ENCODE measurements at places on chromosomes 2 and 18. TPM values are rescaled to one million over a fixed set of nuclear protein-coding genes. Genes with fewer than 3 reads are reported as not detected.

Gene LYG2
- not detected for total RNA-seq

Gene DNAJC10
- total RNA-seq = 27.4 TPM

Gene VWC2L
- 0.87 TPM for total RNA-seq

Gene IL1RL1
- total RNA-seq = 0.43 TPM

- no peak for DNase-seq
These were observed 6.1 kb downstream of the ERFE start for GRCh38 chr2:238164906-238165287.

DNA sequence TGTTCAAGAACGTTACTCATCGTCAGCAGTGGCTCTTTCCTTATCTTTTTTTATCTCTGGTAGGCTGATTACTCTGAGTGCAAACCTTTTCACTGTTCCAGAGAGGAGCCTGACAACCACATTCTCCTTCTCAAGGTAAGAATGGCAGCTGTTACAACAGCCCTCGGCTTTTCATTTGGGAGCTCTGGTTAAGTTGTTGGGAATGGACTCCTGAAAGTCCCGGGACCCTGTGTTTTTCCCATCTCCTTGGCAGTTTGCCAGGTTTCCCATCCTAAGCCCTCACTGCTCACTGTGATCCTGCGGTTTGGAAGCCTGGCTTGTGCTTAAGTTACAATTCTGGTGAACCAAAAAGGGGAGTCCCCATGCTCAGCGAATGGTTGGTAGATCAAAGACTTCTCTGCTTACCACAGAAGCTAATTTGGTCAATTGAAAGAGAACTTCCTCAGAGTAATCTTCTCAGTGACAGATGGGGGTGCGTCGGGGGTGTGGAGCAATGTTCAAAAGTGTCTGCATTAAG is 122.3 kb downstream of the LYPD6B start:
- DNase-seq = no peak

DNA sequence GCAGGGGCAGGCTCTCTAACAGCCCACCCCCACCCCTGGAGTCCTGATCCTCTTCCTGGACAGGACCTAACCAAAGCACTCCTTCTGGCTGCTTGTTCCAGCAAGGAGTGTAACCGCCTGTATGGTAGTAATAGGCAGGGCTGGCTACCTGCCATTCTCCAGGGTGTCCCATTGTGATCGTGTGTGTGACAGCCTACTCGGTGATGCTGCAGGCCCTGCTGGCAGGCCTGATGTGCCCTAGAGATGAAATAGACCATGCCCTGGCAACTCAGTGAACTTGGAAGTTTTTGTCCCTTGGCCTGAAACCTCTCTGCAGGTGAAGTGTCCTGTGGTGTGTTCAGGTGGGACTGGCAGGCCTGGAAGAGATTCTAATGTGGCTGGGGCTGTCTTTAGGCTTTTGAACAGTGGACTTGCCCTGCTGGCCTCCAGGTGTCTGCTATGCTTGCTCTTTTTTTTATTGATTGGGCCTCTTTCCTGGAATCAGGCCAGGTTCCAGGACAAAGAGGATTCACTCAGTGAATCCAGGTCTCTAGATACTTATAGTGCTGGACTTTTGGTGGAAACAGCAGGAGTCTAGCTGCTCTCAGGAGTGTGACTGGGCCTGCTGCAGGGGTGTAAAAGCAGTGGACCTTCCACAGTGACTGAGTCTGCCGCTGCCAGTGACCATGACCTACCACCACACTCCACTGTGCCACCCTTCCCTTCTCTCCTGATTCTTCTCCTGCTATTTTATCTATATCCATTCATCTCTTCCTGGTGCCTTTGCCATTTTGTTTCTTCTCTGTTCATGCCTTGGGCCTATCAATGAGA is 132.1 kb downstream of the CTIF start:
- DNase-seq = no peak

GRCh38 chr2:64551851-64552250 is 27.7 kb downstream of the AFTPH start:
- no peak for DNase-seq

DNA sequence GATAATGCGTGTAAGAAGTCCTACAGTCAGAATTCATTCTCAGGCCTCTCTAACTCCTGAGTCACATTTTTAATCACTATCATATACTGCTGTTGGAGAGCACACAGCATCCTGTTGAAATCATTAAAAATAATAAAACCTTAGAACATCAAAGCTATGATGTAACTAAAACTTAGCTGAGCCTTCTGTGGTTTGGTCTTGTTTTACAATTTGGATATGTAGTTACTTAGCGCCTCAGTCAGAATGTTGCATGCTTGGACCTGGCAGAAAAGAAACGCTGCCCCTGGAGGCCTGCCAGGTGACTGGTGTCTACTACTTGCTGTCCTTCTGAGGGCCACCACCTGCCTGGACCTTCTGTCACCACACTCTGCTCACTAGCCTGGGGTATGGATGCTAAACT is 261.1 kb upstream of the RASGRP3 start:
- peak; percentile 78 for DNase-seq

DNA sequence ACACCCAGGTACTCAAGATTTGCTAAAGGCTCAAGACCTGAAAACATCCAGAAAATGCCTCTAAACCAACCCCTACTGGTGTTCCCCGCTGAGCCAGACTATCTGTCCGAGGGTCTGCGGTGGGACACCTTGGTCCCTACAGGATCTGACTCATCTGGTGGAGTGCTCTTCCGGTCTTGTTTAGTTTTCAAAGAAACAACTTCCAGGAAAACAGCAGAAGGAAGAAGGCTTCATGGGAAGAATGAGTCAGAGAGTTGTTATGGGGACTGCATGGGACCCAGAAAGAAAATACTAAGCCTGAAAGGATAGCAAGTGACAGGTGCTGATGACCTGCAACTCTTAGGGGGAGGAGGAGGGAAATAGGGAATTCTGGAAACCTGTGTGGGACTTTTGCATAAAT is 41.3 kb downstream of the ZFP36L2 start:
- no peak for DNase-seq

DNA sequence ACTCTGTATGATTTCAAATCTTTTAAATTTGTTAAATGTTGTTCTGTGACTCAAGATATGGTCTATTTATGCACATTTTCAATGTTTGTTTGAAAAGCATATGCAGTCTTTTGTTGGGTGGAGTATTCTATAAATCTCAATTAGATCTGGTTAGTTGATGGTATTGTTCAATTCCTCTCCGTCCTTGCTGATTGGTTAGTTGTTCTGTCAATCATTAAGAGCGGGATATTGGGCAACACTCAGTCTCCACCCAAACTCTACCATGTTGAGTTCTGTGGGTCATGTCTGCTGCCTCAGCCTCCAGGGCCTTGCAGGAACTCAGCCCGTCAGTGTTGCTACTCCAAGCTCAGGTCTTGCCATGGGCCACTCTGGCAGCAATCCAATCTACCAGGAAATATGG is 118.9 kb downstream of the VWA3B start:
- DNase-seq = no peak

GRCh38 chr2:241135737-241136136 is 13.5 kb downstream of the PASK start:
- DNase-seq = no peak

- DNase-seq = no peak
These were observed 13.2 kb downstream of the SERPINE2 start for GRCh38 chr2:224025874-224026273.

- DNase-seq = no peak
These were observed 5.1 kb downstream of the SULT1C3 start for GRCh38 chr2:108244667-108245414.

DNA sequence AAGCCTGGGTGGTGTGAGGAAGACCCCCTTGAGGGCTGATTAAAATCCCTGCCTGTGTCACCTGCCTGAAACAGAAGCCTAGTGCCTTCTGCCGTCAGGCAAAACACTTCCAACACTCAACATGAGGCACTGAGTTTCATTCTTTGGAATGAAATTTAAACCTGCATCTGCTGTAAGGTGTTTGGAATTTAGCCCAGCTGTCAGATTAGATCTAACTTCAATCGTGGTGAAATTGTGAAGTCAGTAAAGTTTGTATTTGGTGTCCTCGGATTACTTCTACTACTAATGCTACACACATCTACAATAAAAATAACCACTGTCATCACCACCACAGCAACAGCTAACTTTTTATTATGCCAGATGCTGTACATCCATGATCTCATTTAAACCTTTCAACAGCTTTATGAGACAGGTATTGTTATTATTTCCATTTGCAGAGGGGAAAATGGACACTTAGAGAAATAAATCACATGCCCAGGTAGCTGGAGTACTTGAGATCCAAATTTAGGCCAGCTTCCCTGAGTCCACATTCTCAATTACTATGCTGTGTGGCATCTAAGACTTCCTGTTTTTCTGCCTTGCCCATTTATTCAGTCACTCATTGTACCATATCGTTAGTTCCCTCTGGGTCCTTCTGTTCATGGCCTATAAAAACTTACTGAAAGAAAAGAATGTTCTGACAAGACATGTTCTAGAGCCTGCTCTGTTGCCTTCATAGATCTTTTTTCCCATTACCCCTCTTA is 98.2 kb upstream of the GCFC2 start:
- no peak for DNase-seq

DNA sequence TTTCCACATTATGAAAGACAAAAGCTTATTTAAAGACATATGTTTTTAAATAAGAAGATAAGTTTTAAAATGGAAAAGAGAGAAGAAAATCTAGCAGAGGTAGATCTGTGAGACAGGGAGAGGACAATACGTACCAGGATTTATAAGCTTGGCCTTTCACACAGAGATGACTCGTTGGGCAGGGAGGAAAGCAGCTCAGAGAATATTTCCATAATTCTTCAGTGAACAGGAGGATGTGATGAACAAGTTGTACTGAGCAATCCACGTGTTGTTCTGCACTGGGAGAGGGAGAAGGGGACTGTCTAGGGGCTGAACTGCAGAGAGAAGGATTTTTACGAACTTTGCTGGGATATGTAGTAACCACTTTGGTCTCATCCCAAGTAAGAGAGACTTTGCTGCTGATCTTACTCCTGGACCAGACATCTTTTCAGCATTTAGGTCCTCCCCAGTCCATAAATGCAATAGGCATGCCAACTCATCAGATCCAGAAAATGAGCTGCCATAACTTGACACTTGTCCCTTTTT is 162.5 kb upstream of the SETBP1 start:
- no peak for DNase-seq
